ENCODE measurements at places on chromosomes 6 and 20. TPM values are rescaled to one million over a fixed set of nuclear protein-coding genes. Genes with fewer than 3 reads are reported as not detected.

GRCh38 chr20:33940666-33941065 lies 53.0 kb upstream of the RALY start:
- DNase-seq: no peak

DNA sequence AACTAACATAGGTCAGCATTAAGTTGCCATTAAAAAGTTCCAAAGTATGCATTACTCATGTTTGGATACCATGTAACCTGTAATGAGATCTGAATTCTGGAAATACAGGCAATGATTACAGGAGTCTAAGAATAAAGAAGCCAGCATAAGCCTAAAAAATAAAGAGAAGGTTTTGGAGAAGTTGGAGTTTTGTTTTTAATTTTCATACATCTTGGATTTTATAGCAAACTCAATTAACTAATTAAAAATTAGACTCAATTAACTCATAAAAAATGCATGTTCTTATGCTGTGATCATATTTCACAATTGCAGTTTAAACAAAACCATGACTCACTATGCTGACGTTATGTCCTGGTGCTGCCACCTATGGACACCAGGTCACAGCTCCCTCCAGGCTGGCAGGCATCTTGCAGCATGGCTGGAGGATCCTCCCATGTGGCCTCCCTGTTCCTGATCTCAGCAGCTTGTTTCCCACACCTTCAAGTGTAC lies 648.8 kb upstream of the AGPAT4 start:
- no peak for DNase-seq

Gene DIDO1
- 46.6 TPM for total RNA-seq

DNA sequence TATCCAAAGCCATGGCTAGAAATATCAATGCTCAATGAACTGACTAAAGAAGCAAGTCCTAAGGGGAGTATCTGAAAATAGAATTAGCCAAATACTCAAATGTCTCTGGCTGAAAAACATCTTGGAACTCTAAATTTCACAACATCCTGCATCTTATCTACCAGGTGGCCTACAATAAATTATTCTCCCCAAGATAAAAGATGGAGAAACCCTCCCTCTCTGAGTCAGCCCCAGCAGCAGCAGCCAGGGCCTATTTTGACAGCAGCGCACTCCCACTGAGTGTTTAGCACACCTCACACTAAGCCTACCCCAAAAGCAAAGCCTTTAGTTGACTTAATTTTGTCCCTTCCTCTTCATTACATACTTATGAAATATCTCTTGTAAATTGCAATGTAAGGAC lies 5.9 kb downstream of the CALHM6 start:
- DNase-seq: no peak

Gene ADGRB3
- not detected for total RNA-seq

Gene PSMB9
- total RNA-seq: 34.7 TPM

Gene MOG
- total RNA-seq: not detected

- no peak for DNase-seq
Observed at GRCh38 chr6:128370072-128370471, 150.3 kb downstream of the PTPRK start.

- DNase-seq: no peak
Observed at GRCh38 chr6:124963831-124964763, 1.9 kb downstream of the RNF217 start.

- DNase-seq: peak; percentile 77
Observed at GRCh38 chr6:136607932-136608772, 57.9 kb upstream of the MAP7 start.

Gene XKR7
- not detected for total RNA-seq

Gene NKX2-2
- not detected for total RNA-seq

Gene MACROD2
- 0.28 TPM for total RNA-seq

Gene EPPIN
- total RNA-seq: not detected

DNA sequence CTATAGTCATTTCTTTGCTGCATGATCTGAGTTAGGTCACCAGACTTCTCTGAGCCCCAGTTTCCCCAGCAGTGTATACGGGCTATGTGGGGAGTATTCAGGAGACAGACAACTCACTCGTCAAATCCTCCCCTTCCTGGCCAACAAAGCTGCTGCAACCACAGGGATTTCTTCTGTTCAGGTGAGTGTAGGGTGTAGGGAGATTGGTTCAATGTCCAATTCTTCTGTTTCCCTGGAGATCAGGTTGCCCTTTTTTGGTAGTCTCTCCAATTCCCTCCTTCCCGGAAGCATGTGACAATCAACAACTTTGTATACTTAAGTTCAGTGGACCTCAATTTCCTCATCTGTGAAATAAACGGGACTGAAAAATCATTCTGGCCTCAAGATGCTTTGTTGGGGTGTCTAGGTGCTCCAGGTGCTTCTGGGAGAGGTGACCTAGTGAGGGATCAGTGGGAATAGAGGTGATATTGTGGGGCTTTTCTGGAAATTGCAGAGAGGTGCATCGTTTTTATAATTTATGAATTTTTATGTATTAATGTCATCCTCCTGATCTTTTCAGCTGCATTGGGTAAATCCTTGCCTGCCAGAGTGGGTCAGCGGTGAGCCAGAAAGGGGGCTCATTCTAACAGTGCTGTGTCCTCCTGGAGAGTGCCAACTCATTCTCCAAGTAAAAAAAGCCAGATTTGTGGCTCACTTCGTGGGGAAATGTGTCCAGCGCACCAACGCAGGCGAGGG lies 594 bp upstream of the CDKN1A start:
- peak; percentile 36 for DNase-seq

Gene OTOR
- not detected for total RNA-seq

Gene ARFGEF3
- not detected for total RNA-seq

DNA sequence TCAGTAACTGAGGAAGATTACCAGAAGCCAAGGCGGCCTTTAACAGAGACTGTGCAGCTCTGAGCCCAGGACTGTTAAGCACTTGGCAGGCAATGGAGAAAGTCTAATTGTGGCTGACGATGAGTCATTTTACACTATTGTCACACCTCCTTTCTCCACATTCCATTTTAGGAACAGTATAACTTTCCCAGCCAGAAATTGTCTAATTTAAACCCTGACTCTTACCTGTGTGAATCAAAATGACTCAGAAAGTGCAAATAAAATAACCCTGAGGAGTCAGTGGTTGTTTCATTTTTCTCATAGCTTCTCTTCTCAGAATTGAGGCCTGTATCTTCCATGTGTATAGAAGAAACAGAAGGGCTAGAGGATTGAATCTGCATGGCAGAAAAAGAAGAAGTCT lies 40.0 kb upstream of the OPN5 start:
- no peak for DNase-seq

GRCh38 chr20:11851646-11852045 lies 66.0 kb upstream of the BTBD3 start:
- DNase-seq: no peak

DNA sequence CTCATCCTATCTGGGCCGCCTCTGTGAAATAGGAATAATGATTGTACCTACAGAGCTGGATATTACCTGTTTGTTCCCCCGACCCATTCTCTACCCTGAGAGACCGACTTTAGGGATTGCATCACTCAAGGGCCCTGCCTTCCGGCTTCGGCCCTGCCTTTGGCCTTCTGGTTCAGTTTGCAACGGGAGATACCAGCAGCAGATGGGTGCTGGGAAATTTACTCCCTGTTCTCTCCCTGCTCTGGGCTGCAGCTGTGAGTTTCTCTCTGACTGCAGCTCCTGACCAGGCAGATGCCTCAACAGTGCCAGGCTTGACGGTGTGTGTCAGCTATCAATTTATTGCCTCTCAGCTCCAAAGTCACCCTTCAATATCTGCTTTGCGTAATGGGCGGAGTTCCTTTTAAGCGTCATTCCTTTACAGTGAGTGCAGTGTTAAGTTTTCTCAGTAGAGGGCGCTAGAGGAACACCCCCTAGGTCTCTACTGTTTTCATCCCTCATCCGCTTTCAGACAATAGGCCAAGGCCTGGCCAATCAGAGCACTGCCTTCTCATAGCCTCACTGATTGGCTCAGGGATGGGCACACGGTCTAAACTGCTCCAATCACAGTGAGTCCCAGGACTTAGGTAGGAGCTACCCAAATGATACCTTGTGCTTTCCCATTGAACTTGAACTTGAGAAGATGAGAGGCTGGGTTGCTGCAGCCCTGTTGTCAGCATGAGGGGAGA lies 30.0 kb downstream of the KCNG1 start:
- DNase-seq: no peak

GRCh38 chr6:163457637-163458561 lies 43.4 kb downstream of the QKI start:
- DNase-seq: no peak

GRCh38 chr6:138526822-138527235 lies 27.5 kb upstream of the NHSL1 start:
- no peak for DNase-seq

Gene ATXN1
- 73.3 TPM for total RNA-seq
